ENCODE measurements at places on chromosomes 6 and 20.

- DNase-seq, result no peak
Measured at GRCh38 chr6:152423216-152424103, 213.7 kb downstream of the SYNE1 start.

- no peak for DNase-seq
Measured at GRCh38 chr6:158441716-158442215, 118.1 kb upstream of the TMEM181 start.

- no peak for DNase-seq
Measured at GRCh38 chr6:101509536-101509935, 116.0 kb downstream of the GRIK2 start.

- no peak for DNase-seq
Measured at GRCh38 chr6:16240589-16241320, 2.4 kb downstream of the GMPR start.

DNA sequence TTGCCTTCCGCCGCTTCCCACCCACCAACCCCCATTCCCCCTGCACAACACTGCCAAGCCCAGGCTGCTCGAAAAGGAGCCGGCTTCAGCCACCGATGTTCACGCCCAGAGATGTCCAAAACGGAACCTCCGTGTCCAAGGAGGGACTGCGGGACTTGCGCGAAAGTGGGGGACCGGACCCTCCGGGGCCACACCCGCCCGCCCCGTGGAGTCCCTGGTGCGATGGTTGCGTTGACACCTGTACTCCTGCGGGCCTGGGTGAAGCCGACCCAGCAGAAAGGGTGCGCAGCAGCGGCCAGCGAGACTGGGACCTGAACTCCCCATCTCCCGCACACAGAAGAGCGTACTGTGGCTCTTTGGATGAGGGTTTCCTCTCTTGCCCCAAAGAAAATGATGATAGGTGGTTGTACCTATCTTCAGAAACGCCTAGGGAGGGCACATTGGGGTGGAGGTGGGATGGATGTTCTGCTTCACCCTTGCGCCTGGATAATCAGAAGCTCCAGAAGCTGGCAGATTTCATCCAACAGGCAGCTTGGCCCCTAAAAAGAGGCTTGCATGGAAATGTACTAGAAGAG is 1.9 kb upstream of the VGLL2 start:
- no peak for DNase-seq

DNA sequence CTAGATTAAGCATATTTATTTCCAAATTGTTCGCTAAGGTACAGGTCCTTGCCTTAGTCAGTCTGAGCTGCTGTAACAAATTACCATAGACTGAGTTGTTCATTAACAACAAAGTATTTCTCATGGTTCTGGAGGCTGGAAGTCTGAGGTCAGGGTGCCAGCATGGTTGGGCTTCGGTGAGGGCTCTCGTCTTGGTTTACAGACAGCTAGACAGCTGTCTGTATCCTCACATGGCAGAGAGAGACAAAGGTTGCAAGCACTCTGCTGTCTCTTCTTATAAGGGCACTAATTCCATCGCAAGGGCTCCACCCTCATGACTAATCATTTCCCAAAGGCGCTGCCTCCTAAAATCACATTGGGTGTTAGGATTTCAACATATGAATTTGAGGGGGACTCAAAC is 115.3 kb upstream of the GMDS start:
- no peak for DNase-seq

DNA sequence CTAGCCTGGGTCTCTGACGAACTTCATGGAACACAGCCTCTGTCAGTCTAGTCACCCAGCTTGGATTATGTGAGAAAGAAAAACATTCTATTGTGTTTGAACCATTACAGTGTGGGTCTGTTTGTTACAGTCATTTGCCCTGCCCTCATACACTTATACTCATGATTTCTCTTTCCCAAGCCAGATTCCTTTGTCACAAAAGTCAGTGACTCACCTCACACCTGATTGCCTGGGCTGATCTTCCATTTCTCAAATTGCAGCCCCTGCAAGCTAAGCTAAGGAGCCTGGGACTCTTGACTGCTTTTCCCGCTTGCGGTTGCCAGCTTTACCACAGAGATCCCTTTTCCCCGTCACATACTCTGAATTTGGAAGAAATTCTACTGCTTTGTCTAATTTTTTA is 395.9 kb downstream of the SAMD5 start:
- DNase-seq, result no peak

All from stimulated activated CD4-positive, alpha-beta T cell treated with anti-CD3 and anti-CD28 coated beads, Interleukin-4, amount 100 ng/mL, for 48 hours (primary cell).